ENCODE measurements at places on chromosomes 12 and 14.
A peak's percentile ranks its signal among the peaks of the same experiment; 100 is the strongest.

GRCh38 chr12:84692071-84692470 is 220.5 kb downstream of the SLC6A15 start:
- no peak for DNase-seq

DNA sequence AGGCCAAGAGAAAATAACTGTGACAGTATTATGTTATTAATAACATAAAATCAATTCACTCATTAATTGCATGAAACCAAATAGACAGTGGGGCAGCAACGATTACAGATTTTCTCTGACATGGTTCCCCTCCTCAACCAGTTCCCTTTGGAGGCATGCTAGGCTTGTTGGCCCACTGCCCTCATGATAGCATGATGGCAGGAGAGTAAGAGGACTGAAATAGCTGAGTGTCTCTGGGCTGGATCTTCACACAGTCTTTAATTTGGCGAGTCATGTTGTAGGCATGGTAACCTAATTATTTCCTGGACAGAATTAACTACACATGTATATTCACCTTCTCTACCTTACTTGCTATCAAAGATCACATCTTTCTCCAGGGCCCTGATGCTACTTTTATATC is 266.2 kb upstream of the PELI2 start:
- no peak for DNase-seq

GRCh38 chr14:35355981-35356841 is 48.3 kb downstream of the NFKBIA start:
- DNase-seq = no peak

DNA sequence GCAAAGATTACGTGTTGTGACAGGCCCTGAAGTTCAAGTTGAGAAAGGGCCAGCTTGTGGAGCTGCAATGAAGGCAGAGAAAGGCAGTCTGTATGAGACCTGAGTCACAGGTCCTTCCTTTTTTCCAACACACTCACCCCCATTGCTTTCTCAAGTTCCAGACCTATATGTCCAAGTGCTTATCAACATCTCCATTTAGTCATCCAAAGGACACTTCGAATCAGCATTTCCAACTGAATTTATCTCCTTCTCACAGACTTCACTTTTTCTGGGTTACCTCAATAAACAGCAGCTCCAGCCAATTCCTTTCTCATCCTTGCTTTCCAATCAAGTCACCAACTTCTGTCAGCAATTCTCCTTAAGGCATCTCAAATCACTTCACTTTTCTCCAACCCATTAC is 56.4 kb upstream of the KIF21A start:
- DNase-seq = no peak

- no peak for DNase-seq
Measured at GRCh38 chr12:51520576-51521325, 70.3 kb upstream of the SCN8A start.

GRCh38 chr12:104154286-104154685 is 16.3 kb upstream of the NFYB start:
- no peak for DNase-seq

DNA sequence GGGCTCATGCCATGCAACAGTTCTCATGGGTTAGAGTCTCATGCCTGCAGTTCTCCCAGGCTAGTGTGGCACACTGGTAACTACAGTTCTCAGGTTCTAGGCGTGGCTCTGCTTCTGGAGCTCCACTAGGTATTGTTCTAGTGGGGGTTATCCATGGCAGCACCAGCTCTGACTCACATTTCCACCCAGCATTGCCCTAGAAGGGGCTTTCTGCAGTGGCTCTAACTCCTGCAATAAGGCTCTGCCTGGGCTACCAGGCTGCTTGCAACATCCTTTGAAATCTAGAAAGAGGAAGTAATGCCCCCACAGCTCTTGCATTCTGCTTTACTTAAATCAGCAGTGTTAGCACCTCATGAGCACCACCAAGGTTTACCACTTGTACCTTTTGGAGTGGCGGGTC is 220.3 kb upstream of the ARID2 start:
- no peak for DNase-seq

DNA sequence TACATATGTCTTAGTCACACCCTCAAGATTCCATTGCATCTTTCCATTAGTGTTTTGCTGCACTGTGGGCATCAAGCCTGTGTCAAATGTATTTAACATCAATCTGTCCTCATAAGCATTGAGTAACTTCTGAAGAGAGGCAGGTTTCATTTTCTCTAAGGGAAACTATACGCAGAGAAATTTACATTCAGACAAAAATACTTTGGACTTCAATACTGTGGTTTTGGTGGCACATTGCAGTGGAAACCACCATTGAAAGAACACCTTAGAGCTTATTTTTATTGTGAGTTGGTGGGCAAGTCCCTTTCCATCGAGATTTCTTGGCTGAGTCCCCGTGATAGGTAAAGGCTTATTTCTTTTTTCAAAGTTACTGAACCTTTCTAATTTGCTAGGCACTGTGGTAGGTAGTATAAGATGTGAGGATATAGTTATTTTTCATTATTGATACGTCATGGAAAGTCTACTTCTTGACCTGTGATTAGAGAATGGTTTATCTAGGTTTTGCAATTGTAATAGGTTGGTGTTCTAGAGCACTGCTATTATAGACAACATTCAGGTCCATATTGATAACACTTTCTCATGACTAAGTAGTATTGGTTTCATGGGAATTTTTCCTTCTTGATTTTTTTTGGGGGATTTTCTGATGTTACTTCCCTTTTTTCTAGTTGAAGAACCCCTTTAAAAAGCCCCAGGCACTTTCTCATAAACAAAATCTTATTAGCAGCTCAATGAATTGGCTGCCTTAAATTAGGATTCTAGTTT is 81.9 kb downstream of the CFAP54 start:
- peak; percentile 20 for DNase-seq

- no peak for DNase-seq
Measured at GRCh38 chr12:65720136-65721130, 103.8 kb upstream of the HMGA2 start.

DNA sequence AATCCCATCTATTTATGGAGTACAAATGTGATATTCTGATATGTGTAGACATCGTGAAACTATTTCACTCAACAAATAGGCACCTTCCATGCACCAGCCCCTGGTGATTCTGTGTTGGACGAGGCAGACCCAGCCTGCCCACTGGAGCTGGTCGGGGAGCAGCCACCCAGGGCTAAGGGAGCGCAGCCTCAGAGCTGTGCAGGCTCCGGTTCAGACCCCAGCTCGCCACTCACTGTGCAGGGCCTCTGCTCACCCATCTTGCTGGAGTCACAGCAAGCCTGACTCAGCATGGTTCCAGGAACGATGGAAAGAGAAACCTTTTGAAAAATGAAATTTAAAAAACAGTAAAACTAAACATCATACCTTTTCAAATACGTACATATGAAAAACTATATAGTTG is 52.3 kb upstream of the BCL11B start:
- DNase-seq = no peak

GRCh38 chr12:93572712-93573551 is 457 bp downstream of the SOCS2 start:
- DNase-seq = no peak

DNA sequence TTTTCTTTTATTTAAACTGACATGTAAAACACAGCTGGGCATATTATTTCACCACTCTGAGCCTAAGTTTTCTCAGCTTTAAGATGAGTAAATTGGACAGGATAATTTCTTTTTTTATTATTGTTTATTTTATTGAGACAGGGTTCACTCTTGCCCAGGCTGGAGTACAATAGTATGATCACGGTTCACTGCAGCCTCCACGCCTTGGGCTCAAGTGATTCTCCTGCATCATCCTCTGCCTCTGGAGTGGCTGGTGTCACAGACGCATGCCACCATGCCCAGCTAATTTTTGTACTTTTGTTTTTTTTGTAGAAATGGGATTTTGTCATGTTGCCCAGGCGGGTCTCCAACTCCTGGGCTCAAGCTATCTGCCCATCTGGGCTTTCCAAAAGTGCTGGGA is 12.7 kb downstream of the BMAL2 start:
- DNase-seq = no peak

DNA sequence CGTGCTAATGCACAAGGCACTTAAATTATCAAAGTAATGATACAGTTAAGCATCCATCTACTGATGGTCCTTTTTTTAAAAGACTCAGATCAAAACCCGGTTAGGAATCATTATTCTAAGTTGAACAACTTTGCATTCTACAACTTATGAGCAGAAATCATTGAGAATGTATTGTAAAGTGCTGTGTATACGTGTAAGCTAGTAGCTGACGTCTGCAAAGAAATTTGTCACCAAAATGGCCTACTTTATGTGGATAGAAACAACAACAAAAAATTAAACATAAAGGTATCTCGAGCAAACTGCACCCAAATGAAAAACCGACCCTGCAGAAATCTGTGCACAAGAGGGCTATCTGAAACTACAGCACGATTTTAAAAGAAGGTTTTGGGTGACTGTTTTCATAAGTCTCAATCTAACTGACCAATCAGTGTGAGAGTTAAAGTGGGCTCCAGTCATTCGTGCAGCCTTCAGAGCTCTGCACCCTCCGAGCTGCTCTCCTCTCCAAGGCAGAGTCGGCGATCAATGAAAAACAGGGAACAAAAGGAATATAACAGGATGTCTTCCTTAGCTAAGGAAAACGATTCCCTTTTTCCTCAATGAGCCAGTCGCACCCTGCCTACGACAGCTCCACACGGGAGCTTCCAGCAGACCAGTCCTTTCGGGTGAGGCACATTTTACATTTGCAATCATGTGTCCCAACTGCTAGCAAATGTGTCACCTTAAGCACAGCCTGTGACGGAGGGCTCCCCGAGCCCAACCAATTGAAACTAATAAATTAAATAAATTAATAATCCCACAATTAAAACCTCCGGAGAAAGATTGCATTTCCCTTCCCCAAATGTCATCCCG is 200.7 kb upstream of the FOXN3 start:
- DNase-seq = no peak

DNA sequence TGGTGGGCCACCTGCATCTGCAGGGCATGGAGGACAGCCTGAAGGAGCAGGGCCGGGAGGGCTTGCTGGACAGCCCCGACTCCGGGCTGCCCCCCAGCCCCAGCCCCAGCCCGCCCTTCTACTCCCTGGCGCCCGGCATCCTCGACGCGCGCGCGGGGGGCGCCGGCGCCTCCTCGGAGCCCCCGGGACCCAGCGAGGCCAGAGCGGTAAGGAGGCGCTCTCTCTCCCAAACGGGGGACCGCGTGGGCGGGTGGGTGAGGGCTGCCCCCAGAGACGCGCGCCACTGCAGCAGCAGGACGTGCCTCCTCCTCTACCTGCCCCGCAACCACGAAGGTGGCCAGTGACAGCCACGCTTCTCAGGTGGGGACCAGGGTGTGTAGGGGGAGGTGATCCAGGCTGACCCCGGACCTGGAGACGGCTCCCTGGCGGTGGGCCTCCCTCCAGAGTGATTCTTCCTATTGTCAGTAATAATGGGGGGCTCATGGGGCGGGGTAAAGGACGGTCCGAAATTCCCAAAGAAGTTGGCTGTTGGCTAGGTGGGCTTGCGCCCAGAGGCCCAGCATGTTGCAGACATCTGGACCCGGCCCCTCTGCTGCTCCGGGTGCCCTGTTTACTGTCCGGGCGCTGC is 652 bp downstream of the RFLNA start:
- DNase-seq = no peak

GRCh38 chr12:109813810-109814416 is 19.3 kb downstream of the TRPV4 start:
- no peak for DNase-seq

GRCh38 chr12:67220065-67220464 is 49.1 kb upstream of the CAND1 start:
- no peak for DNase-seq

All from HS-5 (cell line).